Tibial nerve (tissue), 4 donors: ENCODE measurements at places on chromosomes 12 and 14. TPM values are rescaled to one million over a fixed set of nuclear protein-coding genes. Genes with fewer than 3 reads are reported as not detected.

- no peak overlapping the region for H3K27ac ChIP-seq
- no peaks in the 10 kb centered on the region for H3K4me1 ChIP-seq
- H3K4me3 ChIP-seq = no peak overlapping the region
These were observed 886.5 kb upstream of the FLRT2 start for GRCh38 chr14:84643446-84643845.

DNA sequence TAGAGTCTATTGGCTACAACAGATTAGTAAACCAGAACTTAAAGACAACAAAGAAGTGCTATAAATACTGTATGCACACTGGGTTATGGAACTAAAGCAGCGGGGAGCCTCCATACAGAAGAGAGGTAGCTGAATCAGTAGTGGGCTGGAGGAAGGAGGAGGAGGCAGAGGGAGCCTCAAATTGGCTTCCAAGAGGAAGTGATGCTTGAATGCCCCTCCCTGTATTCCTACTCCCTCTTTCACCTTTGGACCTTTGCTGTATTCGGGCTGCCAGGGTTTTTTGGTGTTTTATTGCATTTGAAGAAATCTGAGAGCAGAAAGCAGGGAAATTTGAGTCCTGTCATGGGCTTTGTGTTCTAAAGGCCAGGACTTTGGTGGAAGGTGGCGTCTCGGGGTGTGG is 104.0 kb upstream of the PTPRB start:
- no peak overlapping the region for H3K27ac ChIP-seq
- H3K4me3 ChIP-seq = no peak overlapping the region

Gene ACOT4
- 0.63 TPM for total RNA-seq

DNA sequence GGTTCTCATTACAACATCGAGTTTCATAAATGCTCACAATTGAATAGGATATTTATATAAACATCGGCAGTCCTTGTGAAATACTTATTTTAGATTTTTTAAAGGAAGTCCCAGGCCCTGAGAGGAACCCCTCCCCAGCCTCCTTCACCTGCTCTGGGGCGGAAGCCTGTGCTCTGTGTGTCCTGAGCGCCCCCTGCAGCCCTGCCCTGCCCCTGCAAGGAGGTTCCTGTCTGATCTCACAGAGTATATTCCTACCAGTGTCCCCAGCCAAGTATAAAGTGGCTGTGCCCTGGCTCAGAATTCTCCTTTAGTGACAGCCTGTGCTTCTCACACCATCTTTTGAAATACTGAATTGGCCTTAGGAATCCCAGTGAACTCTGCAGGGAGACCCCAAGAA is 659.5 kb downstream of the TMEM121 start:
- no peaks in the 10 kb centered on the region for H3K4me1 ChIP-seq
- no peaks in the 10 kb centered on the region for H3K36me3 ChIP-seq
- no peak overlapping the region for H3K27ac ChIP-seq
- H3K4me3 ChIP-seq = no peak overlapping the region
- H3K27me3 ChIP-seq = no peaks in the 10 kb centered on the region

- no peaks in the 10 kb centered on the region for H3K36me3 ChIP-seq
- DNase-seq = no peak
- H3K27ac ChIP-seq = no peak overlapping the region
- no peak overlapping the region for H3K4me3 ChIP-seq
These were observed 209.5 kb downstream of the ASCL1 start for GRCh38 chr12:103166949-103167348.

Gene KCNH5
- total RNA-seq = not detected
